ENCODE measurements at places on chromosomes 13 and 19. TPM values are rescaled to one million over a fixed set of nuclear protein-coding genes. Genes with fewer than 3 reads are reported as not detected.

The PCSK4 gene
- polyA plus RNA-seq, result not detected

The PSPN gene
- polyA plus RNA-seq, result 0.65 TPM

The MCEMP1 gene
- 0.73 TPM for polyA plus RNA-seq

The CALR3 gene
- not detected for polyA plus RNA-seq

The RAB3A gene
- 1.5 TPM for polyA plus RNA-seq

The THSD8 gene
- polyA plus RNA-seq, result 6.4 TPM

The GIPR gene
- polyA plus RNA-seq, result not detected

The LRG1 gene
- 0.81 TPM for polyA plus RNA-seq

Measured in IgD-negative memory B cell (primary cell).